ENCODE measurements at places on chromosomes 12 and 14.
A peak's percentile ranks its signal among the peaks of the same experiment; 100 is the strongest.

DNA sequence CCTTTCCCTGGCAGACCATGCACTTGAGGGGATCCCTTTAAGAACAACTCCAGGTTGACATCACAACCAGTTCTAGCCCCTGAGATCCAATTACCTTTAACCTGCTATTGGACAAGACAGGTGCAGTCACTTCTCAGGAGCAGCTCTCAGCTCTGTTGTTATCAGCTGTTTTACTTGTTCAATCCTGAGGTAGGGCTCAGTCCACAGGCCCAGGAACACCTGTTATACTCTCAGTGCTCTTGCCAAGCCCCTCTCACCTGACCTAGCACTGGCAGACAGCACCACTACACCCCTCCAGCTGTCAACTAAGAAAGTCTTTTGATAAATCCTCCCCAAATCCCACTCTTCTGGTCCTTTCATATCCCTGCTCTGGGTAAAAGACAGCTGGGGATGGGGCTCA lies 163.9 kb upstream of the TMTC2 start:
- DNase-seq = no peak

DNA sequence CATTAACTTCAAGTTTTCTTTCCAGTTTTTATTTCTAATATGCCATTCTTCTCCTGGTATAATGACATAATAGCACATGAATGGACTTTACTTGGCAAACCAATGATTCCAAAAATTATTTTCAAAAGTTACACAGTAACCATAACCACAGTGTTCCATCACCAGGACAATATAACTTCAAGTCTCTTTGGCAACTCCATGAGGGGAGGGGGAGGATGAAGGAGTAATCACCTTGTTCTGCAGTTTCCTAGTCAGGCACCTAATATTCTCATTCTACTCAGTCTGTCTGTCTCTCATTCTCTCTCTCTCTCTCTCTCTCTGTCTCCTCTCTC lies 66.6 kb downstream of the BTG1 start:
- DNase-seq = peak; percentile 59

- DNase-seq = no peak
Observed at GRCh38 chr14:64573109-64573508, 23.3 kb downstream of the PPP1R36 start.

GRCh38 chr14:92632546-92633273 lies 115.7 kb downstream of the LGMN start:
- no peak for DNase-seq

DNA sequence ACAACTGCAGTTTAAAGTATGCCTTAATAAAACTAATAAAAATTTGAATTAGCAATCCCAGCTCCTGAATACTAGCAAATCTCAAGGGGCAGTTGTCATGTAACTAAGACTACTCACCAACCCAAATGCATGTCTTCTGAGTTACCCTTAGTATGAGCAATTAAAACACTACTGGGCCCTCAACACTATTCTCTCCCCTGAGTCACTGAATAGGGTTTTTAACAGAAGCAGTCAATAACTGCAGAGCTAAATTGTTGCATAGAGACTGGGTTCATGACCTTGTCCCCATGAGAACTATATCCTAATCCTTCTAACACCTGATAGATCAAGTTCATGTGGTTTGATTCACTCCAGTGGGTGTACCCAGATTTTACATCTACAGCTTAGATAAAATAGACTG lies 38.8 kb downstream of the MDM1 start:
- DNase-seq = no peak

DNA sequence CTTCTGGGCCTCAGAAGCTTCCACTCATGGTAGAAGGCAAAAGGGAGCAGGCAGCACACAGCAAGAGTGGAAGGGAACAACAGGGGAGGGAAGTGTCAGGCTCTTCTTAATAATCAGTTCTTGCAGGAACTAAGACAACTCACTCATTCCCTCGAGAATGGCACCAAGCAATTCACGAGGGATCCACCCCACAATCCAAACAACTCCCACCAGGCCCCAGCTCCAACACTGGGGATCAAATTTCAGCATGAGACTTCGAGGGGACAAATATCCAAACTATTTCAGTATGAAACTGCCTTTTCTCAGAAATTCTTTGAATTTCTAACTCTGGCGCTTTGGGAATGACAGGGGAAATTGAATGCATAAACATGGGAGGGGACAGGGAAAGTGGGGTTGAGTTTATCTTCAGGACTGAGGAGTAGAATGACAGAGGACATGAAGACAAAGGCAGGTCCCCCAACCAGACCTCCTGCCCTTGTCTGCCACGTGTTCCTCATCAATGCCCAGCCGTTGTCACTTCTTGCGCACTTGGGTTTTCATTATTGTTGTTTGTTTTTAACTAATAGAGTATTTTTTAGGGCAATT lies 24.6 kb upstream of the APOF start:
- peak; percentile 85 for DNase-seq

DNA sequence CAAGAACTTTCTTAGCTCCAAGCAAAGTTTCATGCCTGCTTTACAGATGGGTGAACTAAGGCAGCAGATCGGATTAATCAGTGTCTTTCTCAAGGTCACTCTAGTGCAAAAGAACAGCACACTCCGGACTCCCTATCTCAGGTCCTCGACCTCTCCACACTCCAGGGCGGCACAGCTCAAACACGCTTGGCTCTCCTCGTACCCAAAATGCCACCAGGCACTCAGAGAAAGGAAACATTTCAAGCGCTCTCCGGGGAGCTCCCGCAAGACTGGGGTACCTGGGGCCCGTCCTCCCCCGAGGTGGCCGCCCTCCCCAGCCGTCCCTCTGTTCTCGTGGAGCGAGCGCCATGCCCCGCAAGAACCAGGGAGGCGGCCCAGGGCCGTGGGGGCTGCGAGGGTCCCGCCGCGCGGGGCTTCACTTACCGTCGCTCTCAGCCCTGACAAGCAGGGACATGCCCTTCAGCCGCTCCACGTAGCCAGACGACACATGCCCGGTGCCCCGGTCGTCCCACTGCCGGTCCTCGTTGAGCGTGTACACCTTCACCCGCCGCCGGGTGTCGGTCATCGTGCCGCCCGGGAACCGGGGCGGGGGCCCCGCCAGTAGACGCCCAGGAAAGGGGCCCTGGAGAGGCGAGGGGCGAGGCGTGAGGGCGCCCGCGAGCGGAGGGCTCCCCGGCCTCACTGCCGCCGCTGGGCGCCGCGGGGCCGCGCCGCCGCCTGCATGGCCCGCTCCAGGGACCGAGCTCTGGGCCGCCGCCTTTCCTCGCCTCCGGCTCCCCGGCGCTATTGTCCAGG lies 830 bp downstream of the PPP4R3A start:
- peak; percentile 16 for DNase-seq

DNA sequence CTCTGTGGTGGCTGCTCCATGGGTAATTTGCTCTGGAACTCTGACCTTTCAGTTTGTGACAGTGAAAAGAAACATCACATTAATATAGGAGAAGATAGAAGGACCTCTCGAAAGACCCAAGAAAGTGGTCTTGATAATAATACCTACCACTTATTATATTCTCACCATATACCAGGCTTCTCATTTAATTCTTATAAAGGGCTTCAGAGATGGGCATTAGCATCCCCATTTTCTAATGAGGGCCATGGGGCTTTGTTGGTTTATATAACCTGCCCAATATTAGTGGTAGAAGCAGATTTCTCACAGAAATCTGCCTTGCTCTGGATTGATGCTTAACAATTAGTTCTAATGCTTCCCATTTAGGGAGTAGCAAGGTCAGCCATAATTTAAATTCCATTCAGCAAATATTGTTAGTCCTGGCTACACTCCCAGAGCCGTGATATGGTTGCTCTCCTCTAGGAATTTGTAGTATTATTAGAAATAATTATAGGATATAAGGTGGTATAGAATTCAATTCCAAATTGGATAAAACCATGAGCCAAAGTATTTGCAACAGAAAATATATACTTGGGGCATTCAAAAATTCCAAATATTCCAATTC lies 7.4 kb upstream of the AMIGO2 start:
- DNase-seq = peak; percentile 88

GRCh38 chr14:69685218-69685616 lies 73.8 kb downstream of the SUSD6 start:
- DNase-seq = no peak

DNA sequence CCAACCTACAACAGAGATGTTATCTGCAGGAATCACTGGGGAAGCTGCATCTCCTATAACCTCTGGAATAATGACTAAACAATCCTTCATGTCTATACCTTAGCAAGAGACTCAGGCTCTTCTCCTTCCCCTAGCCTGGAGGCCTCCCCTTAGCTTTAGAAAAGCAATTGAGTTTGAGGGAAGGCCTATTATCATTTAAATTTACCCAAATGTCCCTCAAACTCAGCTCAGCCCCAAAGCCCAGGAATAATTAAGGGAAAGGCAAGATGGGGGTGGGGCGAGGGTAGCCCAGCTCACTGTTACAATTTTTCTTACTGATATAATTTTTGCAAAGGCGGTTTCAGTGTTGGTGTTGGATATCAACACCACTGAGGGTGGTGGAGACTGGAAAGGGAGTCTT lies 151.4 kb upstream of the EEA1 start:
- DNase-seq = no peak

DNA sequence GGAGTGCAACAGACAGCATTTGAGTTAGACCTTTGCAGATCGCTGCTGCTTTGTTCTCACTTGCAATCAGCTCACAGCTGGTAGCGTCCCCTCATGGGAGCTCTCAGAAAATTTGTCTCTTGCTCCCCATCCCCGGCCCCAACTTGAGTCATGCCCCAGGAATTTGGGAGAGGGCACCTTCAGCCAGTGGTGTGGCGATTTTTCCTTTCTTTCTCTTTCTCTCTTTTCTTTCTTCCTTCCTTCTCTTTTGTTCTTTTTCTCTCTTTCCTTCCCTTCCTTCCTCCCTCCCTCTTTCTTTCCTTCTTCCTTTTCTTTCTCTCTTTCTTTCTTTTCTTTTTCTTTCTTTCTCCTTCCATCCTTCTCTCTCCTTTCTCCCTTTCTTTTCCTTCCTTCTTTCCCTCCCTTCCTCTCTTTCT lies 34.2 kb upstream of the MAP1LC3B2 start:
- DNase-seq = peak; percentile 86

GRCh38 chr14:91417120-91417982 lies at the start of gene CCDC88C:
Gene CCDC88C (minus strand): TSS chr14:91417820. CDS start chr14:91417690, 130 bp downstream.
- peak; percentile 18 for DNase-seq

- DNase-seq = no peak
Observed at GRCh38 chr14:79791055-79791732, 420.1 kb downstream of the DIO2 start.

DNA sequence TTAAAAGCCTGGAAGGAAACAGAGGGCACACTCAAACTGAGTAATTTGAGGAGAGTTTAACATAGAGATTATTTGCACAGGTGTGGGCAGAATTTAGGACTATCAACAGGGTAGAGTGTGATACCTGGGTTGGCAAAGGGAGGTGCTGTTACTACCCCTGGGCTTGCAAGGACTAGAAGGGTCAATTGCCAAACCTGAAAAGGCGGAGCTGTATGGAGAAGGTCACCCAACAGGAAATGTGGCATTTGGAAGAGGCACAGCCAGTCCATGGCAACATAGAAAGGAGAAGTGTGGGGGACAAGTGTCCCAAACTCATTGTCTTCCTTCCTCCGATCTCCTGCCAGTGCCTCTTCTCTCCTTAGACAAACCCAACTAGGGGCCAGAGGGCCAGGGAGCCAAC lies 21.6 kb upstream of the MED13L start:
- DNase-seq = no peak

DNA sequence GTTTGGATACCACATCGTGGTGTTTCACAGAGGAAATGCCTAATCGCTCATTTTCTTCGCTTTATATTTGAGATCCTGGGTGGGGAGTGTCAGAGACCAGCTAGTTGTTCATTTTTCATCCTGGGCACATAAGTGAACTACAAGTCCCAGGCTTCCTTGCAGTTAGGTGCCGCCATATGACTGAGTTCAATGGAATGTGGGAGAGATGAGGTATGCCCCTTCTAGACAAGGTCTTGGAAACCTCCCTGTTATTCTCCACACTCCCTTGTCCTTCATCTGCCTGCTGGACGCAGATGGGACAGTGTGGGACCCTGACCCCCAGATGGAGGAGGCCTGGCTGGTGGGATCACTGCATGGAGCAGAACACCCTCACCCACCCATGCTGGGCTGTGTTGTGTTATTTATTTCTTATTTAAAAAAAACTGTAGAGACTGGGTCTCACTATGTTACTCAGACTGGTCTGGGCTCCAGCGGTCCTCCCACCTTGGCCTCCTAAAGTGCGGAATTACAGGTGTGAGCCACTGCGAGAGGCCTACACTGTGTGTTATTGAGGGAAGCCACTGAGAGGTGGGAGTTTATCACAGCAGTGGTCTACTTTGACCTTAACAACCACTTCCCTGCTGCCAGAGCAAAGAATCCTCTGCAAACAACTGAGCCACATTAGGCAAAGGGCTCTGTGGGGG lies 42.9 kb upstream of the VRK1 start:
- DNase-seq = no peak

- no peak for DNase-seq
Observed at GRCh38 chr12:46360908-46361666, 11.5 kb downstream of the SLC38A2 start.

DNA sequence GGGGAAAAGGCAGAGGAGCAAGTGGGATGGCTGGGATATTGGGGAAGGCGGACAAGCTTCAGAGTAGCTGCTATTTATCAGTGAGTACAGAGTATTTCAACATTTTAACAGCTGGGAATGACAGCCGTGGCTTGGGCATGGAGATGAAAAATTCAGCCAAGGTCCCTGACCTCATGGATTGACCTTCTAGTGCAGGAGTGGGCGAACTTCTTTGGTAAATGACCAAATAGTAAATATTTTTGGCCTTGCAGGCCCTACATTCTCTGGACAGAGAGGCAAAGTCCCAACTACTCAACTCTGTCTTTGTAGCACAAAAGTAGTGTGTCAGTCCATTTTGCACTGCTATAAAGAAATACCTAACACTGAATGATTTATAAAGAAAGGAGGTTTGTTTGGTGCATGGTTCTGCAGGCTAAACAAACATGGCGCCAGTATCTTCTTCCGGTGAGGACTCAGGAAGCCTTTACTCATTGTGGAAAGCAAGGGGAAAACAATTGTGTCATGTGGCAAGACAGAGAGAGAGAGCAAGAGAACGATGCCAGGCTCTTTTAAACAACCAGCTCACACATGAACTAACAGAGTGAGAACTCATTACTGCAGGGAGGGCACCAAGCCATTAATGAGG lies 33.6 kb downstream of the TMEM233 start:
- no peak for DNase-seq

- peak; percentile 37 for DNase-seq
Observed at GRCh38 chr12:89783359-89784060, 74.9 kb upstream of the ATP2B1 start.

DNA sequence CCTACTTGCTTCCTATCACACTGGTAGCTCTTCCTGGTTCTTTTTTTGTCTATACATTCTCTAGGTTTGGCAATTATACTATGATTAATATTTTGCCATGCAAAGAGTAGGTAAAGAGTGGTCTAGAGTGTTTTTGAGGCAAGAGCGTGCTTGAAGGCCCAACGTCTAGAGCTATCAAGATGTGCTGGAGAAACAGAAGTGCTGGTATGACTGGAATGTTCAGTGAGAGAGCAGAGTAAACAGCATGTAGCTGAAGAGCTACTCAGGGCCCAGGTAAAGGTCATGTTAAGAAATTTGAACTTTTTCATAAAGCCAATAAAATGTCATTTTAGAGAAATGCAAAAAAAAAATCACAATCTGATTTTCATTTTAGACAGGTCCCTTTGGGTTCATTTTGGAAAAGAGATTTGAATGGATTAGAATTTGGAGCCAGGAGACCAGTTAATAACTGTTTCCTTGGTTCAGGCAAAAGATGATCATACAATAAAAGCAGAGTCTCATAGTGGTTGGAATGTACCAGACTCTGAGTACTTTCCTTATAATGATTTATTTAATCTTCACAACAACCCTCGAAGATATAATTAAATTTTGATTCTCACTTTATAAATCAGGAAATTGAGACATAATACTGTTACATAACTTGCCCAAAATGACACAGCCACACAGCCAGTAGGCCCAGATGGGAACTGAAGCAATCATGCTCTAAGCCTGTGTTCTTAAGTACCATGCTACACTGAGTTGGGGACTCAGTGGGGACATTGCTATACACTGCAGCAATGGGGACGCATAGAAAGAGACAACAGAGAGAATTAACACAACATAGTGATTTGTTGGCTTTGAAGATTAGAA lies 350.1 kb downstream of the NELL2 start:
- DNase-seq = no peak
